Stimulated activated CD8-positive, alpha-beta memory T cell treated with anti-CD3 and anti-CD28 coated beads, Interleukin-15, amount 100 ng/mL, for 4 hours (primary cell): ENCODE measurements at places on chromosomes 7 and 10.

- no peak for DNase-seq
These were observed 253.1 kb upstream of the NEBL start for GRCh38 chr10:21150166-21150565.

DNA sequence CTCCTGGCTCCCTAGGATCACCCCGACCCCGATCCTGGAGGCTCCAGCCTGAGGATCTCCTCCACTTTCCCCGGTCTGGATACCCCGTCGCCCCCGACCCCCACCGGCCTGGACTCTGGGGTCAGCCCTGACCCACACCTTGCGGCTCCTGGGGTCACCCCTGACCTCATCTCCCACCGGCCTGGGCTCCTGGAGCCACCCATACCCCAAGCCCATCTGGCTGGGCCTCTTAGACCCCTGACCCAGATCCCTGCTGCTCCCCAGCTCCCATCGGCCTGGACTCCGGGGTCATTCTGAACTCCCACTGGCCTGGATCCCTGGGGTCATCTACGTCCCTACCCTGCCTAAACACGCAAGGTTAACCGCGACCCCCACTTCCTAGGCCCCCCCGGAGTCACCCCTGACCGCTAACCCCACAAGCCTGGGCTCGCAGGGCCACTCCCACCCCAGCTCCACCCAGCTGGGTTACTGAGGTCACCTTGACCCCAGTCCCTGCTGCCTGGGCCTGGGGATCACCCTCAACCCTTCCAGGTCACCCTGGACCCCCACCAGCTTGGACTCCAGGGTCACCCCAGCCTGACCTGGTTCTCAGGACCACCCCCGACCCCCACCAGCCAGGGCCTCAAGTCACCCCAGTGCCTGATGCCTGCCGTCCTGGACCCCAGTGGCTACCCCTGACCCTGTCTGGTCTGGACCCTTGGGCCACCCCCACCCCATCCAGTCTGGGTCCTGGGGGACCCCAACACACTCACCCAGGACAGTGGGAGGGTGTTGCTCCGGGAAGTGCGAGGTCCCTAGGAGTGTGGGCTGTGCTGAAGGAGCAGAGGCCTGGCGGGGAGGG, 1.2 kb downstream of the FOXK1 start:
- DNase-seq = no peak

DNA sequence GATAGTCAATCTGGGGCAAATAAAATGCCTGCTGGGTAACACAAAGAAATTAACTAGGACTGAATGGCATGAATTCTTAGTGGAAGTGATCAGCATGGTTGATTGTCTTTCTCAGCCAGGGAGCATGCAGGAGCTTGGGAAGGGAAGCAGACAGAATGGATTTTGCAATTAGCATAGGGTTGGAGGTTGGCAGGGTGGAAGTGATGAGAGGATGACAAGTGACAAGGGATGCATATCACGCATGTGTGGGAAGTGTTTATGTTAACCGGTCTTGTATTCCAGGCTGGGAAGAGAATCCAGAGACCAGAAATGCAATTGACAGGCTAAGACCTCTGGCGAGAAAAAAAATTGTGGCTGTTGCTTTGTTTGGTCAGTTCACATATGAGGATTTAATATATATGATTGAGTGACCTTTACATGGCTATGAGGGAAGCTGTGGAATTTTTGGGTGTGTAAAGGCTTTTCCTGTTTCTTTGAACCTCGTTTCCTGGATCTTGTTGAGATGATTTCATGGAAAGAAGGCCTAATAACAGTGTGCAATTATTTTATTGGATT, 8.3 kb downstream of the MDFIC start:
- no peak for DNase-seq

DNA sequence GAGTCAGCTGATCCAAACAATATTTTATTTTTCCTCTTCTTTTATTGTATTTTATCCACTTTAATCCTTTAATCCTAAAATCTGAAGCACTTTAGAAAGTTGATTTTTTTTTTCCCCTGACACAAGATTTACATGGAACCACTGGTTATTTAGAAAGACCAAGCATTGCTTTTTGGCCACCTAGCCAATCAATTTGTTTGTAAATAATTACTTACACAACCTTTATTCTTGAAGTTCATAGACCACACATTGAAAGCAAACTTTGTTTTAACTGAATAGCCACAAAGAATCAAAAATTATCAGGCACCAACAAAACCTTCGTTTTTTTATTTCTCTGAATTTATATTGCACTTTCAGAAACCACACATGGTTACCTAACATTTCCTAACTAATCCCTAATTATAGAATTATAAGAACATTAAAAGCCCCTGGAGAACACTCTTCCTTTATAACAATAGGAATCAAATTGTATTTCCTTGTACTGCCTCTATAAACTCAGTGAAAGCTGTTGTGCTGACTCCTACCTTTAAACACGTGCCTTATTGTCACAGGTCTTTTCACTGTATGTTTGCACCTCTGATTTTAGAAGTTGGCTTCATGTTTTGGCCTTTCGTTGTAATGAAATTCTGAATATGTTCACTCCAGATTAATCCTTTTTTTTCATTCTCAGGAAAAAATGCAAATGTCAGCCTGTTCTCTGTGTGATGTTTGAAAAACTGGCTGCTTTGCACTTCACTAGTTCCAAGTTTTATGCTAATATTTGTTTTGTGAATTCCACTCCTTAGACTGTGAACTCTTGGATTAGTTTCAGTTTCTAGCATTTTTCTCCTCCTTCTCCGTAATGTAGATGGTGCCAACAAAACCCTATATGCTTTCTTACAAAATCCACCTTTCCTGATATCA, 1511.9 kb downstream of the REEP3 start:
- DNase-seq = no peak

GRCh38 chr7:141312828-141313521, 238.2 kb upstream of the AGK start:
- no peak for DNase-seq

- no peak for DNase-seq
These were observed 23.8 kb downstream of the DIP2C start for GRCh38 chr10:665579-666091.

DNA sequence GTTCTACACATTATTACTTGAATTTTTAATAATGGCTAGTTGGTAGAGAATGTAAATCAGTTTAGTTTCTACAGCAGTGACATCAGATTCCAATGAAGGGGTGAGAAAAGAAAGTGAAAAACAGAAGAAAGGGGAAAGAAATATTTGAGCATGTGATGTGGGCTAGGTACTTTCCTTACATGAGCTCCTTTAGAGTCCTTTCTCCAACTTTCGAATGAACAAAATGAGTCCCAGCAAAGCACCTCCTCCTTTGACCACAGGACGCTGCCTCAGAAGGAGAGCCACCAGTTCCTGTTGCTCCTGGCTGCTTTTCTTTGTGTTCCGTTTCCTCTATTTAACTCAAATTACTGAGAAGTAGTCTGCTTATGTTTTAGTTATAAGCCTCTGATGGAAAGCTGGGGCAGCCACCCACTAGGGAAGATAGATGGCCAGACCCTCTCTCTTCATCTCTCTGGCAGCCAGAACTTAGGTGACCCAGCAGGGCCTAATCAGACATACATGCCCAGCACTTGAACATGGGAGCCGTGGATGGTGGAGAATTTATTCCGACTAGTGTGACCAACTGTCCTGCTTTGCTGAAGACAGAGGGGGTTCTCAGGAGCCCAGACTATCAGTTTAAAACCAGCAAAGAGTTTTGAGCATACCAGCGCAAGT, 82.4 kb upstream of the NME8 start:
- DNase-seq = no peak

DNA sequence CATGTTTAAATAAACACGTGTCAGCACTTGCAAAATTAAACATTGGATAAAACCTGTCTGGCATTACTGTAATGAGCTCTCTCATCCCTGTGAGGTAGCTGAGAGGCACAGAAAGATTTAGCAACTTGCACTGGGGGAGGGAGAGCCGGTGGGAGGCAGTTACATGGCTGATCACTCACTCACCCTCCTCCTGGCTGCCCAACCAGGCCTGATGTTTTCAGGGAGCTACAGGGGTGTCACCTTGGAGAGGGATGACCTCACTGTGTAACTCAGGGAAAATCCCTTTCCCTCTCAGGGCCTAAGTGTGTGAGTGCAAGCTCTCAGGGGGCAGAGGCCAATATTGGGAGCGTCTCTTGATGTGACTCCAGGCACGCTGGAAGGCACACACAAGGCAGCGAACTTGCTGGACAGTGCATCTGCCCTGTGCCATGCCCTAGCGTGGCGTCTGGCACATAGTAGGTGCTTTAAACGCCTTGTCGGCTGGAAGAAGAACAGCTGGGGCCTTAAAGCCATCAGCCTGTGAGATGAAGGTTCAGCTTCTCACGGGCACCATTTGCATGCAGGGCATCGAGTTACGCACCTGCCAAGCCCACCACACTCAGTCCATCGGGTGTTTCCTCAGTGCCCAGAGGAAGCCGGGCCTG, 51.1 kb downstream of the ELFN1 start:
- no peak for DNase-seq

DNA sequence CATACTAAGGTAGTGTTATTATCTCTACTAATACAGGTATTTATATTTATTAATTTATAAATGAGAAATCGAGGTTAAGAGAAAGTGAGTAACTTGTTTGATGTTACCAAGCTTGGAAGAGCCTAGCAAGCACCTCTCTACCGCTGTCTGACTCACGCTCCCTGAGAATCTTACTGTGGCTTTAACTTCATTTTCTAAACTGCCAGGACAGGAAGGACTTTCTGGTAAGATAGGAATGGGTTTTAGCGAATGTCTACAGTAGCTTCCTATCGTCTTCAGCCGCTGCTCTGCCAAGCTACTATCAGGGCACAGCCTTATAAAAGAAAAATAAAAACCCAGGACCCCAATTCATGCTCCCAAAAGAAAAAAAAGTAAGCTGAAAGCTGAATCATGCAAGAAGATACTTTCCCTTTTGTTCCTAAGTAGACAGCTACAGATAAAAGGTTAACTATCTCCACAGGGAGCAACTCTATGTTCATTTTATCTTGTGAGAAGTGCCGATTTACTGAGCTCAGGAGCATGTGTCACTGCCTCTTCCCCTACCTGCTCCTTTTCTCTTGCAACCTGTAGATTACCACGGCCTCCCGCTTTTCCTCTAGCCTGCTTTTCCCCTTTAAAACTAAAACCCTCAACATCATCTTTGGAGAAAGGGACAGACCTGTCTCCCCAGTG, 60.2 kb downstream of the THNSL1 start:
- DNase-seq = no peak

DNA sequence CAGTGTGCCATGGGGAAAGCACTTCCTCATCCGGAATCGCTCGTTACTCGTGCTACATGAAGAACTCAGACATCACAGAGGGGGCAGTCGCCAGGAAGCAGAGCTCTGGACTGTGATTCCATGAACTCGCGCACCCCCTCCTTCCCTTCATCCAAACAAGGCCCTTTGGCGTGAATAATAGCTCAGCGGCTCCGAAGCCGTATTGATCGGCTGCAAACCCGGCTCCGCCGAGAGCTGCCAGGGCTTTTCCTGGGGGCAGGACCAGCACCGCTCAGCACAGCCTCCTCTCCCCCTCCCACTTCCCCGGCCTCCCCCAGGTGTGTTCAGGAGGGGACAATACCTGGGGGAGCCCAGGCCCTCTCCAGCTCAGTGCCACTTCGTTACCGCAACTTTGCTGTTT, 129.0 kb upstream of the TCF7L2 start:
- no peak for DNase-seq

- DNase-seq = no peak
These were observed 547.5 kb upstream of the C7orf33 start for GRCh38 chr7:148042935-148043631.

DNA sequence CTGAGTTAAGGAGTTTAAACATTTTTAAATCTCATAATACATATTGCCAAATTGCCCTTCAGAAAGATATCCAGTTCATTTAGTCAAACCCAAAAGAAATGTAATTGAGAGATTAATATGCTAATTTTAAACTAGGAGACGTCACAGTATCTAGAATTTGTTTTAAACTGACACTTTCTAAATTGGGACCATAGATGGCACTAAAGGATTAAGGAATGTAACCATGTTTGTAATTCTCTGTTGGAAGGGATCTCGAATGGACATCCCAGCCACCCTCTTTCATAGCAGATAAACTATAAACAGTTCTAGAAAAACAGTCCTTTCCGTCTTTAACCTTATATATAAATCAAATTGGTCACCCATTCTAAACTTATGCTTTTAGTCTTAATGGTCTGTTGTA, 30.0 kb upstream of the SAMD9L start:
- DNase-seq = no peak
